ENCODE measurements at places on chromosomes 3 and 15.
A peak's percentile ranks its signal among the peaks of the same experiment; 100 is the strongest.

DNA sequence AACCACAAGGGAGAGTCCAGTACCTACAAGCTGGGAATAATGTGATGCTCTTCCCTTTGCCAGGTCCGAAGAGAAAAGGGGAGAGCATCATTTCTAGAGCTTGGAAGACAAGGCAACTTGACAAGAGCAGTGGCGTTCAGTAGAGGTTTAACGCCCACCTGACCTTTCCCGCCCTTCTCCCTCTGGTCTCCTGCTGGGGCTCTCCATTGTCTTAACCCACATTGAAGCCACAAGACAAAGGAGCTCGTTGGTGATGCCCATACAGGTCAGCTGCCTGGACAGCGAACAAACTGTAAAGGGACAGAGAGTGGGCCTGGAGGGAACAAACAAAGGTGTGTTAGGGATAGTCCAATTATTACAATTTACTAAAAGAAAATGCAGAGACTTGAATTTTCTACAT, 13.1 kb upstream of the DUT start:
- no peak for DNase-seq

GRCh38 chr3:100402891-100403290, 1.6 kb downstream of the LNP1 start:
- peak; percentile 14 for DNase-seq

DNA sequence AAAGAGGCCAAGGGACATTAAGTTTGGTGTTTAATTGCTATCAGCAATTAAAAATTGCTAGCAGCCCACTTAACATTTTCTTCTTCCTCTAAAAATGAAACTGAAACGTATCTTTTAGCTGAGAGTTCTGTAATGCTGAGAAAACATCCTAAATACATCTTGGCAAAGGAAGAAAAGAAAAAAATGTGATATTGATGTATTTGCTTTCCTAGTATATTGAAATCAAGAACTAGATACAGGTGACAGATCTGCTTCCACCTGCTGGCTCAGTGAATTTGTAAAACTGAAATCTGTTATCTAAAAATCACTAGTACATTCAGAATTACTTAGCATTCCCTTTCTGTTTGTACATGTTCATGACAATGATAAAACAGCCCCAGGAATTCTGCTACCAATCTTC, 283.2 kb downstream of the ZBTB20 start:
- peak; percentile 52 for DNase-seq

- DNase-seq: no peak
Measured at GRCh38 chr15:94761574-94761973, 530.2 kb downstream of the MCTP2 start.

DNA sequence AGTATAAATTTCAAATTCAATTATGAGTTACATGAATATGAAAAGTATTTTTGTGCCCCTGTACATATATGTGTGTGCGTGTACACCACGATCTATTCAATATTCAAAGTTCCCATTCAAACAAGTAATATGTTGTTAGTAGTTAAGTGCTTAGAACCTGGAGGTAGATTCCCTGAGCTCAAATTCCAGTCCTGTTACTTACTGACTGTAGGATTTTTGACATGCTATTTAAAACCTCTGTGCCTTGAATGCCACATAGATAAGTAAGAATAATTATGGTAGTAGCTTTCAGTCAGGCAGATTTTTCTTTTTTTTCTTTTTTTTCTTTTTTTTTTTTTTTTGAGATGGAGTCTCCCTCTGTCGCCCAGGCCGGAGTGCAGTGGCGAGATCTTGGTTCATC, 53.3 kb upstream of the CMSS1 start:
- no peak for DNase-seq

DNA sequence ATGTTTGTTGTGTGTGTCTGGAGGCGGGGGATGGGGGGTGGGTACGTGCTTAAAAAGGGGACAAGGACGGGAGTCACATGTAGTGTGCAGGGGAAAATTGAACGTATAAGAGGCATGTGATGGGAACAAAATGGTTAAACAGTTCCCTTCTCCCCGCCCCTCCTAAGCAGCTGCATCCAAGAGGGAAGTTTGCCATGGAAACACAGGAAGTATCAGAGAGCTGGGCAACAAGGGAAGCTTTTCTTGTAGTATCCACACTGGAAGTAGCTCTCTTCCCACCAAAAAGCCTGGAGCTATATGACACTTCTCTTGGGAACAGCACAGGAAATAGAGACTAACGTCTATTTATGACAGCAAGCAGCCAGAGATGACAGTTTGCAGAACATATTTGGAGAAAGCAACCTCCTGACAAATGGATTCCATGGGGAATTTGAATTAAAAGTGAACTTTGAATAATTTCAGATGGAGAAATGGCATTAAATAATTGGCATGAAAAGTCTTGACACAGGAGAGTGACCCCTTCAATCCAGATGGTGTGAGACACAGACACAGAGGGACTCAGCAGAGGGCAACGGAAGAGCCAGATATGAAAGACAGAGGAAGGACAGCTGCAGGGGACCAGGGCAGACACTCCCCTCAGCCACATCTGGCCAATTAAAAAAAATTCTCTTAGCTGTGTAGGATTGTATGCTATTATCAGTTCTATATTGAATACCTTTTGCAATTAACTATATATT, 294.2 kb upstream of the TBL1XR1 start:
- no peak for DNase-seq

- DNase-seq: no peak
Measured at GRCh38 chr3:151770956-151771355, 37.2 kb downstream of the AADACL2 start.

DNA sequence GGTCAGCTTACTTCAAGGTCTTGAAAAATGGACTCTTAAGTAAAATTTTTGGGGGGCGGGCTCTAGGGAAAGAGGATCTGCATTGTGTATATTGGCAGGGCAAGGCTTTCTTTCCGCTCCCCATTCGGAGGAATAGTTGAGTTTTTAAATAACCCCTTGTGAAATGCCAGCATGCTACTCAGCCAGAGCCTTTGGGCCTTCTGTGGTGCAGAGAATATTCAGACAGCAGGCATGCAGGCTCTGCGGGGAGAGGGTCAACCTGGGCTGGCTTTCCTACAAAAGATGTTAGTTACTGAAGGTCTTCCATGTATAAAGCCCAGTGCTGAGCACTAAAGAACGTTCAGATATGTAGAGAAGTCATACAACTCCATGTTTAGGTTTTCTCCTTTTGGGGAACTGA, 40.6 kb downstream of the ADAMTSL3 start:
- no peak for DNase-seq

DNA sequence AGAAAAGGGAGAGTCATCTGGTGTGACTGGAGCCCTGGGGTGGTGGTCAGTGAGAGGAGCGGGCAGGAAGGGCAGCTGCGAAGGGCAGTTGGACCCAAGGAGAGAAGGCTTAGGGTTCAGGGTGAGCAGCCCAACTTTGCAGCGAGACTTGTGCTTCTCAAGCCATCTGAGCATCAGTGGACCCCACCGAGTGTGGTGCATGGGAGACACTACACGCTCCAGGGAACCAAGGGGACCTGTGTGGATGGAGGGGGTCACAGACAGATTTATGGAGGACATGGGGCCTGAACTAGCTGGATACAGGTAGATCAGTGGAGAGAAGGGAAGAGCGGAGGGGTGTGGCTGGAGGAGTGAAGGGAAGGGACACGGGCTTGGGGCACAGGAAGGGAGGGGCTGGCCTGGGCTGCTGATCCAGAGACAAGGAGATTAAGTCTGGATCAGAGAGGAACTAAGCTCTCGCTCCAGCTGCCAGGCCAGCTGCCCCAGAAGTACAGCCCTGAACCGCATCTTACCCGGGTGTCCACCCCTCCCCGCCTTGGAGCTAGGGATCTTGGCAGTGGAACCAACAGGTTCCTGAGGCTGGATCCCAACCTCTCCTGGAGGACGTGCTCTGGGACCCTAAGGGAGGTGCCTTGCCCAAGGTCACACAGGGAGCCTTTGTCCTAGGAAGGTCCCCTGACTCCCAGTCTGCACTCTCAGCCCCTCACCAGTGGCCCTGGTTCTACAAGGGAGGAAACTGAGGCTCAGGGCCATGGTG, 120.5 kb downstream of the CORO2B start:
- DNase-seq: no peak

GRCh38 chr15:67094001-67094826, 28.8 kb downstream of the SMAD3 start:
- no peak for DNase-seq

DNA sequence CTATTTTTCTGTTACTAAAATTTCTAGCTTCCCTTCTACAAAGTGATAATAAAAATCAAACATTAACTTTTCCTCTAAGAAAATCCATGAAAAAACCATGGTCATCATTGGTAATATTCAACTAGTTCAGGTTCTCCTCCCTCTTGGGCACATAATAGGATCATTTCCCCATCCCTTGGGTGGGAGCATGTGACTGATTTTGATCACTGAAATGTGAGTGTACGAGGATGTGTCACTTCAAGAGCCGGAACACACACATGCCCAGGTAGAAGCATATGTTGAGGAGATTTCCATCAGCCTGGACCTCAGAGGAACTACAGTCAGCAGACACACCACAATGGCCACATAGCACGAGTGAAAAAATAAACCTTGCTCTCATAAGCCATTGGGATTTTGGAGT, 36.1 kb downstream of the AP3S2 start:
- DNase-seq: no peak

GRCh38 chr15:76321171-76321570, 9.9 kb upstream of the ETFA start:
- no peak for DNase-seq

DNA sequence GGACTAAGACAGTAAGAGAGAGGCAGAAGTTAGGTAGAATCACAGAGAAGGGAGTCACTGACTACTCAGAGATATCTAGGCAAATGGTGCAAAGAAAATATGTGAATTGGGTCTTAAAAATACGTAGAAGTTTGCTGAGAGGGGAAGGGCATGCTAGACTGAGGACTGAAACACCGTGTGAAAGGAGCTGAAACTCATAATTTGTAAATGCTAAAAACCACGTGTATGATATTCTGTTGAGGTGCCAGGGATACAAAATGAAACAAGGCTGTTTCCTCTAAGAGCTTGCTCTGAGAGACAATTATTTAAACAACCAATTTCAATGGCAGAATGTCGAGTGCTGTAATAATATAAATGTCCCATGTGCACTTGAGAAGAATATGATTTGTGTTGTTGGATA, 47.2 kb downstream of the NCK1 start:
- DNase-seq: no peak

- no peak for DNase-seq
Measured at GRCh38 chr3:151491525-151491924, 30.7 kb upstream of the IGSF10 start.

- no peak for DNase-seq
Measured at GRCh38 chr3:53536282-53536681, 41.9 kb downstream of the CACNA1D start.

GRCh38 chr3:22007368-22007767, 256.4 kb upstream of the ZNF385D start:
- DNase-seq: no peak

DNA sequence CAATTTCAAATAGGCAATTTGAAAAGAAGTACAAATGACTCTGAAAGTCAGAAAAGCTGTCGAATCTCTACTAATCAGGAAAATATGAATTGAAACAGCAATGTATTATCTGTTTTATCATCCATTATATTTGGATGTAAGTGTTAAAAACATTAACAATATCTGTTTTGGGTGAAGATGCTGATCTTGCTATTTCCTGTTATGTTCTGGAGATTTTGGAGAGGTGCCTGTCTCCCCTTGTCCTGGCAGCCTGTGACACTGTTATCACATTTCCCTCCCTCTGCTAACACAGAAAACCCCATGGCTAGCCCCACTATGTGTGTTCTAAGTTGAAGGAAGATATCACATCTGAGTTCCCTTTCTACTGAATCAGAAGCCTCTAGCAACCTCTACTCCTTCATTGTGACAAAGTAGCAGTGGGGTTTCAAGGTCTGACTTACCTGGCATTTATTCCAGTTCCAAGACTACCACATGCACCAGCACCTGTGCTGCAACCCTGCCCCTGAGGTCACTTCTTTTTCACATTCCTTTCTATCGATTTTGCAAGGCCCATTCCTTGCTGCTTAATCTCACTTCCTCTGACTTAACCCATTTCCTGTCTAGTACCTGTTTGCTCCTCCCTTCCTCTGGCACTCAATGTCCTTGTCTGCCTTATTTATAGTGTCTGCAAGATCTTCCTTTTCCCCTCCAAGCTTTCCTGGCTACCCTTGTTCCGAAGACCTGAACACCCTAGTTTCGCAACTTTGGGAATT, 95.5 kb upstream of the COL8A1 start:
- no peak for DNase-seq

- no peak for DNase-seq
Measured at GRCh38 chr15:50261981-50262380, 3.5 kb downstream of the HDC start.

GRCh38 chr3:173096140-173096539, 44.9 kb downstream of the SPATA16 start:
- no peak for DNase-seq

- no peak for DNase-seq
Measured at GRCh38 chr3:123082370-123083065, 15.7 kb downstream of the PDIA5 start.

DNA sequence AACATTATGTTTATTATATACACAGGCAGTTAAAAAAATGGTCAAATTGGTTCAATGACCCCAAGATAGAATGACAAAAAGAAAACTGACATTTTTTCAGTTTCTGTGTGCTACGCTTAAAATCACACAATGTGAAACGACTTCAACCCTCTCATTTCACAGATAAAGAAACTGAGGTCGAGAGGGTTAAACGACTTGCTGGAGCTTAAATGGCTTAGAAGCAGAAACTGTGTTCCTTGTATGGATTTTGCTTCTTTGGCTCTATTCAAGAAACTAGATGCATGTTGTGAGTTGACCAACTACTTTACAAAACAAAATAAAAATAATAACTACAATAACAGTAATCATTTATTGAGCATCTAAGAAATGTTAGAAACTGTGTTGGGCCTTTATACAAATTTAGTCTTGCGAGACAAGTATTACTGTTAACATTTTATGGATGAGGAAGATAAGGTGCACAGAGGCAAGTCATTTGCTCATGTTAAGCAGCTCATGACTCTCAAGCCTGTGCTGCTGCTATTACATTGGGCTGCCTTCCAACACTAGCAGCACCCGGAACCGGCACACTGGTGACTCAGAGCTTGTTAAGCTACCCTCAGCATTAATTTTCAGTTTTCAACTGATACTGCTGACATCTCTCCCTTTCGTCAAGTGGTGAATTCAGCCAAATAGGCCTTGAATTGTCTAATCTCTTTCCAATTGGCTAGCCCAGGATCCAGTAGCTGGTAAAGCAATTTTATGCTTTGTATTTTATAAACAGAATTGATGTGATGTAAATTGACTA, 487.6 kb downstream of the NAALADL2 start:
- no peak for DNase-seq
